Stimulated activated CD4-positive, alpha-beta T cell treated with anti-CD3 and anti-CD28 coated beads, Interleukin-1b, Interleukin-23, amount 100 ng/mL, for 1 hour (primary cell): ENCODE measurements at places on chromosomes 11 and 22.

DNA sequence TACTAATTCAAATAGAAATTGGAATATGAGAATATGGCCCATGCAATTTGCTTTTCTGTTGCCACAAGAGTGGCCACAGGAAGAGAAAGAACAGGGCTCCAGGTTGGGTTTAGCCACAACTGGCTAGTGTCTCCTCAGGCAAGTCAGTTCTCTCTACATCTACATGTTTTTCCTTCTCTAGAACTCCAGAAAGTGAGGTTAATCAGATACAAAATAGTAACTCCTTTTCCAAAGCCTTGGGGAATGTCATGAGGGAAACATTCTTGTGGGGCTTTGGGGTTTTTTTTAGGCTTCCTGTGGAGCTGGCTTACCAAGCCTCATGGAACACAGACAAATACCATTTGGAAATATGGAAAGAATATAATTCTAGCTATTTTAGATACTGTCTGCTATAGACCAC, 161.6 kb downstream of the NAV2 start:
- no peak for DNase-seq

DNA sequence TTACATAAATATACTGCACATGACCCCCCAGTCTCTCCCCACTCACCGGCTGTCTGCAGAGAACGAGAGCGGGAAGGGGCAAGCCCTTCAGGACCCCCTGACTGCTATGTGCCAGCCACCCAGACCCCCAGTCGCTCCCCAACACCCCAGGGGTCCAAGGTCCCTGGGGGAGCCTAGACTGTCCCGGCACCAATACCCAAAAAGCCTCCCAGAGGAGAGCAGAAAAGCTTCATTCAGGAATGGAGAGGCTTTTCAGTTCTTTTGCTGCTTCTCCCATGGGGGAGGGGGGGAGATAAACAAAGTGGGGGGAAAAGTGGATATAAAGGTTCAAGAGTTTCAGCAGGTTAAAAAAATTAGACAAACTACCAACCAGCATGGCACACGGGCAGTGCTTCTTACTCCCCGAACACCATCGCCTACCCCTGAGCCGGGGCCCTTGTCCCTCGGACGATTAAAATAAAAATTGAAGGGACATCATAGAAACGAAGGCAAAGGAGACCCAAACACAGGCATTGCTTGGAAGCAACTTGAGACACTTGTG, 1.3 kb downstream of the CSNK1E start:
- DNase-seq, result no peak

DNA sequence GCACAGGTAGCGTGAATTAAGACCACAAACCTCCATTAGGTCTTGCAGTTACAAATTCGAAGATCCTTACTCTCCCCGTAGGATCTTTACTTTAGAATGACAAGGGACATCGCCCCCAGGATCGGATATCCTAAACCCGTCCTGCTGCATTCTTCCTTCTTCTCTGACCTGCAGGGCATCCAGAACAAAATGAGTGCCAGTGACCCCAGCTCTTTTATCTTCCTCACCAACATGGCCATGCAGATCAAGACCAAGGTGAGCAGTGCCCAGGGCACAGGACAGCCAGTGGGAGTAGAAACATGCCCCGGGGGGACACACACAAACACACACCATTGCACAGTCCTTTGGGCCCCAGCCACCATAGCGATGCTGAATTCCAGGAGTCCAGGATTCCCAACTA, 42.6 kb upstream of the MPEG1 start:
- DNase-seq, result no peak

DNA sequence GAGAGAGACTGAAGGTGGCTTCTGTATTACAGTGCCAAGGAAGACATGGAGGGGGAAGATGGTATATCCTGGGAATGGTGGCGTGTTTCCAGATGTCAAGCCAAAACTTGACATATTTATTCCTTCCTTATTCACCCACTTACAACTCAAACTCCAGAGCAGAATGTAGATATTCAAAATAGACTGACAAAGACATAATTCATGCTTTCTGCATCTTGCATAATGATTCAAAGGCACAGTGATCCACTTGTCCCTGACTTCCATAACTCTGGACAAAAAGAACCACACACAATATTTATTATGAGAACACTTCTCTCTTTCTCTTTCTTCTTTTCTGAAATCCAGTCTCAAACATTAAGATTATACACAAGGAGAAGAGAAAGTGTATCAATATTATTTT, 48.9 kb downstream of the SLC17A6 start:
- no peak for DNase-seq

- no peak for DNase-seq
Observed at GRCh38 chr11:119092880-119093842, 8.5 kb downstream of the HMBS start.

GRCh38 chr11:61111786-61112517, 9.7 kb downstream of the CD5 start:
- DNase-seq, result no peak

DNA sequence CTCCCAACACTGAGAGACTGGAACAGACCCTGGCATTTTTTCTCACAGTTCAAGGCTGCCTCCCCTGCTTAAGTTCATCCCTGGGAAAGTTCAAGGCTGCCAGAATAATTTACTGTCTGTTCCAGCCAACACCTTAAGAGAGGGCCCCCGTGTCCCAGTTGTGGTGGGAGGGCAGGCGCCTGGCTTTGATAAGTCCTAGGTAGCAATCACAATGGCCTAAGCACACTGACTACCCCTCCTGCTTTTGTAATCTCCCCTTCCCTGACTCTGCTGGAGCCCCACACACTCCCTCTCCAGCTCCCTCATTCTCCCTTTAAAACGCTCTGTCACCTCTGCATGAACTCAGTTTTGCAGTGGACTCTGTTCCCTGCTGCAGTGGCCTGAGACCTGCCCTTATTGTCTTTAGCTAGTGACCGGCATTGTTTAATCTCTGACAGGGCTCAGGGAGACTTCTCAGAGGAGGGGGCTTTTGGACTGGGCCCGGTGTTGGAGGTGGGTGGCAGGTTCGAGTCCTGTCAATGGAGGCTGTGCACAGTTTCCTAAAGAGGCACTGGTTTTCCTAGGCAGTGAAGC, 507.2 kb downstream of the TBC1D22A start:
- DNase-seq, result no peak

- no peak for DNase-seq
Observed at GRCh38 chr22:36901411-36902142, 11.9 kb upstream of the CSF2RB start.

DNA sequence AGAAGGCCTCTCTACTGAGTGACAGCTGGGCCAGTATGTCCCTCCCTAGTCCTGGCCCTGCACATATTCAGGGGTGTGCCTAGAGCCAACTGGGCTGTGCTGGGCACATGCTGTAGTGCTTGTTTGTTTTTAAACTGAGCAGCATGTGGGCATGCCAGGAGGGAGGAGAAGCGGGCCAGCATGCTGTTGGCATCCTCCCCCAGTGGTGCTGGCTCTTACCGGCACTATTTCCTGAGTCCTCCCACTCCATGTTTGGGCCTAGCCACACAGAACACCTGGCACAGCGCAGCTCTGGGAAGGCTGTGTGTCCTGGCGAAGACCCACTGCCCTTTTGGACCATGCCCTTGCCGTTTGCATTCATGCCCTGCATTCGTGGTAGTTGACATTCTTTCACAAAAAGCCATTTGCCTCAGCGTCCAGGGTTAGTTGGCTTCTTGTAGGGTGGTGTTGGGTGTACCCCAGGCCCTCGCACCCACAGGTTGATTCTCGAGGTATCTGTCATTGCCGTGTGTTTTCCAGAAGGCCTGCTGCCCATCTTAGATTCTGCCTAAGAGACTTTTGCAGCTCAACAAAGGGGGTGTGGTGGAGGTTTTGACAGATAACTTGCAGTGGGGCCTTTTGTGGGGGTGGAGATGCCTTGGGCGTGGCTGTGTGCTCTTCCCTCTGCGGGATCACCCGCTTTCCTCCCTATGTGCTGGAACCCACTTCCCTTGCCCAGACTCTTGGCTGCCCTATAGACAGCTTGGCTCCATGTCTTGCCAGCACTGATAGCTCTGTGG, 13.6 kb downstream of the DGCR8 start:
- no peak for DNase-seq

DNA sequence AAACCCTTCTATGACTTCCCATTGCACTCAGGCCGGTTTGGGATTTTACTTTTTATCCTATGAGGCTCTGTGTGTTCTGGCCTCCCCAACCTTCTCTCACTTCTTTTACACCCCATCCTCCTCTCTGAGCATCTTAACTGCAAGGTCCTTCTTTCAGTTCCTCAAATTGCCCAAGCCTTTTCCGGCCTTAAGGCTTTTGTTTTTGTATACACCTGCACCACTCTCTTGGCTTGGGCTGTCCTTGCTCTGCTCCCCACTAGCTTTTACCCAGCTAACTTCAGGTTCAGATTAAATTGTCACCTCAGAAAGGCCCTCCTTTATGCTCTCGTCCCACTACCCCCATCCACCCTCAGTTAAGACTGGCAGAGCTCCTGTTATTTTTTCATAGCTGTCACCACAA, 55.5 kb downstream of the FAM83F start:
- DNase-seq, result no peak

DNA sequence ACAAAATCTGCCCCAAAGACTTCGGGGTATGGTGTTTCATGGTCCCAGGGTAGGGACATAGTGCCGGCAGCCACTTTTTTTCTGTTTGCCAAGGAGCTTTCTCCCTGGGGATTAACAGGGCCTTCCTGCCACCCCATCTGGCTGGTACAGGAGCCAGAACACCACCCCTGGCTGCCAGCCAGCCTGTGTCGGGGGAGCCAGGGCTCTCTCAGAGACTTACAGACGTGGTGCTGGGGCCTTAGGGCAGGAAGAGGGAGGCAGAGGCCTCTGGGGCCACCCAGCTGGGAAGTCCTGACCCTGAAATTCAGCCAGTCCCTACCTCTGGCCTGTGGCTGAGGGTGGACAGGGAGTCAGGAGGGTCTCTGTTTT, 52.4 kb upstream of the CDON start:
- no peak for DNase-seq

GRCh38 chr11:60981515-60981914, 10.0 kb downstream of the CD6 start:
- DNase-seq, result no peak

DNA sequence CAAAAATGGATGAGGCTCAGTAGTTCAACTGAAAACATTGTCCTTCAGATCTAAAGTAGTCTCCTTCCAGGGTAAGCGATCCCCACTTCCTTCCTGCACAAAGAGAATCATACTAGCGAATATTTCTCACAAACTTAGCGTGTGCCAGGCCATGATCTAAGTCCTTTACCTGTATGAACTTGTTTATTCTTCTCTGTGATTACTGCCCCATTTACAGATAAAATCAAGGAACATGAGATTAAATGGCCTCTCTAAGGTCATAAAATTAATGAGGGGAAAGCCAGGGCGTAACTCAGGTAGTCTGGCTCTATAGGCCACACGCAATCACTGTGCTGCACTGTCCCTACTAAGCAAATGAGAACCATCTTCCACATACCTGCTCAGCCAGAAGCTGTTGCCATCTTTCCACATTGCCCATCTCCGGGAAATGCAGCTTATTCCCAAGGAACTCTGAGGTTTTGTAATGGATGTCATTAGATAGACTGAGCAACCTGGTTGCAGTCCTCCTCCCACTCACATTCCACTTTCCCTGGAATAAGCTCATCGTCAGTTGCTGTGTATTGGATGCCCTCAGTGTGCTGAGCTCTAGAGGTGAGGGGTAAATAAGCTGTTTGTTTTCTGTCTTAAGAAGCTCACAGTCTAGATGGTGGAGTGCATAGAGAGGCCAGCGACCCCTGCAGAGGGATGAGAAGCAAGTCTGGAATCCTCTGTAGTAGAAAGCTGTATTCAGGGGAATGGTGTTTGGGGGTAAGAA, 146.3 kb downstream of the SNX19 start:
- no peak for DNase-seq

DNA sequence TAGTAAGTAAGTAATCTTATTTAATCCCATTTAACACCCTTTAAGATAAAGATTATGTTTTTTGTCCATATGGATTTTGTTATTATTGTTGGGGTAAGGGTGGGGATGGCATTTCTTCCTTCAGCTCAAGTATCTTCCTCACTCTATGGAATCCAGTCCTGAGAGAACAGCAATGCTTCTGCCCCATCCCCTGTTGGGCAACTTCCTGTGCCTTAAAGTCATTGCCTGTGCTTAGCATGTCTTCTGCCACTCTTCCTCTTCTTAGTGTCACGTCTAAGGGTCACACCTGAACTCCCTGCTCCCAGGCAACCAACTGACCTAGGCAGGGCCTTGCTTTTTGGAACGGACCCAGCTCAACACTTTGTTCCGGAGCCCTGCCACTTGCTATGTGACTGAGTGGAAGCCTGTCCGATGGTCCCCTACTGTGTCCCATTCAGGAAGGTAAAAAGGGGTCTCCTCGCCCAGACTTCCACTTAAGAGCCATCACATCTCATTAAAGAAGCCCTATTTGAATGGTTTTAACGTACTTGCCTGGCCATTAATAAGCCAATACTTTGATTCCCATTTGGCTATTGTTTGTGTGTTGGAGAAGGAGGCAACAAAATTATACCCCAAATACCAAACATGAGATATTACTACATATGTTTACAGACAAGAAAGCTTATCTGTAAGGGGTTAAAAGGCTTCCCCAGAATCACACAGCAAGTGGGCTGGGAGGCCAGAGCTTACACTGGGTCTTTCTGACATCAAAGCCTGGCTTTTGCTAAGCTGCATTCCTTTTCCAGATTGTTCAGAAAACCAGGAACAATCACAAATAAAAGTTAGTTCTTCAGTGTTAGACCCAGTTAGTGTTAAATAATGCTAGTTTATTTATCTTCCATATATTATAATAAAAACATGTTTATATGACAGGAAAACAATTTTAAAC, 59.2 kb downstream of the RAB38 start:
- DNase-seq, result no peak

DNA sequence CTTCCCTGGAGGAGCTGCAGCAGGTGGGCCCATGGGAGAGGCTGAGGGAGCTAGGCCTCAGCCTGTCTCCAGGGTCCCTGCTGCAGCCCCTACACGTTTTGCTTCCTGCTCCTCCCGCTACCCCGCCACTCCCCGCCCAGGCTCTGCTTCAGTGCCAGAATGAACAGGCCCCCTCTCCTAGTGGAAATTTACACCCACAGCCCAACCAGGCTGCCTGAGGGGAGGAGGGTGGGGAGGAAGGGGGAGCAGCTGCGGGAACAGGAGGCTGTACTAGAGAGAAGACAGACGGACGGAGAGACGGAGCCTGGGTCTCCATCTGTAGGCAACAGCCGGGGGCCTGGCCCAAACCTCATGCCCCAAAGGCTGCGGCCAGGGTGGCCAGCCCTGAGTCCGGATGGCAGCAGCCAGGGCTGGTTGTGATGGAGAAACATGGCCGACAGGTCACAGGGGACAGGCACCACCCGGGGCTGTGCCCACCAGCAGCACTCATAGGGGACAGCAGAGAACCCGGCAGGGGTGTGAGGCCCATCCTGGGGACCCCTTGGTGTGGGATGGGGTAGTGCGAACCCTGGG, 20.6 kb downstream of the FLRT1 start:
- no peak for DNase-seq

DNA sequence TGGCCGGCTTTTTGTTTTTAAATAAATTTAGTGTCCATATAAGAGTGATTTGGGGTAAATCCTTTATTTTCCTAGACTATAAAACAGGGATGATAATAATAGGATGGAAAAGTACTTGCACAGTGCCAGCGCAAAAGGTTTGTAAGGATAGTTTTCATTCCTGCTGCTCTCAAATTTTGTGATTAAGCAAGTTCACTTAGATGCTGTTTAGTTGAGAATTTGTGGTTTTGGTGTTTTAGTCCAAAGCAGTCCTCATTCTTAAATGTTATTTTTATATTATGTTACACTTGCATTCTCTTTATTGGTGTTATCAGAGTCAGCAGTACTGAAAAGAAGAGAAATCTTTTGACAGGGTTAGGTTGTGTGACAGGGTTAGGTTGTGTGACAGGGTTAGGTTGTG, 47.9 kb downstream of the PPP6R3 start:
- DNase-seq, result no peak
